Left cardiac atrium (tissue), 4 donors: ENCODE measurements at places on chromosomes 12 and 14. TPM values are rescaled to one million over a fixed set of nuclear protein-coding genes. Genes with fewer than 3 reads are reported as not detected.
A peak's percentile ranks its signal among the peaks of the same experiment; 100 is the strongest.

Gene STAB2
- total RNA-seq = 0.91 TPM

GRCh38 chr12:117151403-117152031 lies 38.8 kb downstream of the FBXO21 start:
- DNase-seq = no peak

Gene CCDC88C
- total RNA-seq = 3.5 TPM

- DNase-seq = no peak
Measured at GRCh38 chr12:91577586-91578539, 395.2 kb upstream of the DCN start.

DNA sequence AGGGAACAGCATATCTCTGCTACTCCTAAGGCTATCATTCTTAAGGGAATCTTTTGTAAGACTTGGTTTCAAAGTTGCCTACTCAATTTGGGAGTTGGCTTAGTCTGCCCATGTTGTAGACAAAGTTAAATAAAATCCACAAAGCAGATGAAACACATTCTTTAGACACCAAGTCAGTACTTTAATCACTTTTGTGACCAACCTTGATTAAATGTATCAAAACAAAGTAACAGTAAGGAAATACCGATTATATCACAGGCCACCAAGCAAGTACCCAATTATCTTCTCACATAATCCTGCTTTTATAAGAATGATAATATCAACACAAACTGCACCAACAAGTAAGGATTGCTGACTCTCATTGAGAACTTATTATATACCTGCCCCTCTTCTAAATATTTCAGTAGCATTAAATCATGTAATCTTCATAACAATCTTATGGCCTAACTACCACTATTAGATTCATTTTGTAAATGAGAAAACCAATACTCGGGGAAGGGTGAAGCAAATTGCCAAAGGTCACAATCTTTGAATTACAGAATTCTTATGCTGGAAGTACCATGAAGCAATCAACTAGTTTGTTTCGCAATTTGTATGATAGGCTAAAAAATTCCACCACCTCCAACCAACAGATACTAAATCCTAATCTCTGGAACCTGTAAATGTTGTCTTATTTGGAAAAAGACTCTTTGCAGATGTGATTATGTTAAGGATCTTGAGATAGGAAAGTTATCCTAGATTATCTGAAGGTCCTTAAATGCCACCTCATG lies 12.6 kb upstream of the DIO2 start:
- no peak for DNase-seq

DNA sequence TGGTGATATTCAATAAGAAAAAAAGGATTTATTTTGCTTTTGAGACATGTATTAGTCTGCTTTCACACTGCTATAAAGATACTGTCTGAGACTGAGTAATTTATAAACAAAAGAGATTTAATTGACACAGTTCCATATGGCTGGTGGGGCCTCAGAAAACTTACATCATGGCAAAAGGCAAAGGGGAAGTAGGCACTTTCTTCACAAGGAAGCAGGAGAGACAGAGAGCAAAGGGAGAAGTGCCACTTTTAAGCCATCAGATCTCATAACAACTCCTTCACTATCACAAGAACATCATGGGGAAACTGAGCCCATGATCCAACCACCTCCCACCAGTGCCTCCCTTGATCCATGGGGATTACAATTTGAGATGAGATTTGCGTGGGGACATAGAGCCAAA lies 43.9 kb downstream of the BHLHE41 start:
- no peak for DNase-seq

Gene GPR68
- total RNA-seq = 1.8 TPM

DNA sequence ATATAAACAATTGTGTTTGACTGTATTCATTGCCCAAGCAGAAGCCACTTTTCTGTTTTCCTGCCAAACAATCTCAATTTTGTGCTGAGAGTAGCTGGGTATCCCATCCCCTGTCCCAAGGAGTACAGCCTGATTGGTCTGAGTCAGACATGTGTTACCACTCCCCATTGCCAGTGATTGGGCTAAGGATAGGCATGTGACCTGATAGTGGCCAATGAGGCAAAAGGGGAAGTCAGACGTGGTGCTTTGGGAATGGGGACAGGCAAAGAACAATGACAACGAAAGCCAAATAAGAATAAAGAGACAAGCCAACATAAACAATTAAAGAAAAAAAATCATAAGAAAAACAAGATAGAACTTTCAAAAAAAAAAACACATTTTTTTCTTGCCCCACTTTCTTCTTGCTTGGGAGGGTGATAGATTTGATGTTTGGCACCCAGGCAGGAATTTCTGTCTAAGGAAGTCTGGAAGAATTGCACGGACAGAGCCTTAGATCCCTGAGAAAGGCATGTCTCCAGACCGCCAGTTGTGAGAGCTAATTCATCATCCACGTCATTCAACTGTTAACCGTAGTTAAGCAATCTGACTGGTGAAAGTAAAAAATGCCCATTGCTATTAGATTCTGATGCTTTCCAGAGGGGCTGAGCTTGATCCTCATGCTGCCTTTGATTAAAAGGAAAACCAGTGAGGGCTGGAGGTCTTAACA lies 626.6 kb upstream of the TMEM132C start:
- DNase-seq = no peak

Gene EIF5
- total RNA-seq = 287 TPM

GRCh38 chr12:8722286-8722800 lies 24.6 kb downstream of the RIMKLB start:
- DNase-seq = no peak

Gene KRT7
- total RNA-seq = 34.3 TPM

GRCh38 chr12:2646341-2646740 lies 148.4 kb upstream of the FKBP4 start:
- DNase-seq = no peak

DNA sequence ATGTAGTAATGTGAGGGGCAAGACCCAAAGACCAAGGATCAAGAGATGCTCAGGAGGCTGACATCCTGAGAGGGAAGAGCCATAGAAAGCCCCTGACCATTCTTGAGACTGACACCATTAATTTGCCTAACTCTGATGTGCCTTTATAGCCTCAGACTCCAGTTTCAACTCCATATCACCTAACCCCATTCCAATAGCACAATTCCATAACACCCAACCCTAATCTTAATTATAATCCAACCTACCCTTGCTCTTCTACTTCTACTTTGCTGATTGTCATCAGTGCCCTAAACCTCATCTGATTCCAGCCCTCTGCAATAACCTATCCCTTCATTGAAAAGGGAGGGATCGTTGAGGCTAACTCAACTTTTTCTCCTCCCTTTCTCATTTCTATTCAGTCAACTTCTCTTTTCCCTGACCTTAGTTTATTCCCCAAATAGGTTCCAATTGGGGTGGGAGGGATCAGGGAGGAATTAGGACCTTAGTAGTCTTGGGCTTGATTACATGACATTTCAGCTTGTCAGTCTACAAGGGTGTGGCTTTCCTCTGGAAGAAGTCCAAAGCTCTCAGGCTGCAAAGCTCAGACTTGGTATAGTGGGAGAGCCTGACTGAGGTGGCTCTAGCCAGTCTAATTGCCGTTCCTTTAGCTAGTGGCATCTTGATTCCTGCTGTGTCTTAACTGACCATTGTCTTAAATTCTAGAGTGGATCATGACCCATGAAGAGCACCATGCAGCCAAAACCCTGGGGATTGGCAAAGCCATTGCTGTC lies 3.1 kb downstream of the PFKM start:
- DNase-seq = no peak

DNA sequence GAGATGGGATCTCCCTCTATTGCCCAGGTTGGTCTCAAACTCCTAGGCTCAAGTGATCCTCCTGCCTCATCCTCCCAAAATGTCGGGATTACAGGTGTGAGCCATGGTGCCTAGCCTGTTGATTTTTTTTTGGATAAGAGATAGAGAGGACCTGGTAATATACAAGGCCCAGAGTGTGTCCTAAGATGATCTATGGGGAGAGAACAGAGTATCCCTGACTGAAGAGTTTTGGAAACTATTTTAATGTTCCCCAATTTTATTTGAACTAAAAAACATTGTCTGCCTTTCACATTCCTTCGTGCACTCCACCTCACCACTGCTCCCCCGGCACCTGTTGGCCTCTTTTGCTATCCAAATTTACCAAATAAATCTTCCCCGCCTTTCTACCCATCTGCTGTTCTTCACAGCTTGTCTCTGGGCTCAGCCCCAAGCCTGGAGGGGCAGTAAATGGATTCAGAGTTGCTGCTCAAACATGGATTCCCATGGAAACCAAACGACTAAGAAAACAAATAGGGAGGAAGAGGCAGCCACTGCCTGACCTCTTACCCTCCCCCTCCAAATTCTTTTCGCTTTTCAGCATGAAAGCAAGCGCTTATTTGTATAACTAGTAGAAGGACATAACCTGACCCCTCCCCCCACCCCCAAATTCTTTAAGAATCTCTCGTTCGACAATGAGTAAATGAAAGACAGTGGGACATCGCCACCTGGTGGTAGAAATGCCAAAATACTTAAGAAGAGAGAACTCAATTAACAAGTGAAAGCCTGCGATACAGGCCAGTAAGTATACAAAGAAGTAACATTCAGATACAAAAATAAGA lies 22.6 kb downstream of the OR10G3 start:
- peak; percentile 65 for DNase-seq

DNA sequence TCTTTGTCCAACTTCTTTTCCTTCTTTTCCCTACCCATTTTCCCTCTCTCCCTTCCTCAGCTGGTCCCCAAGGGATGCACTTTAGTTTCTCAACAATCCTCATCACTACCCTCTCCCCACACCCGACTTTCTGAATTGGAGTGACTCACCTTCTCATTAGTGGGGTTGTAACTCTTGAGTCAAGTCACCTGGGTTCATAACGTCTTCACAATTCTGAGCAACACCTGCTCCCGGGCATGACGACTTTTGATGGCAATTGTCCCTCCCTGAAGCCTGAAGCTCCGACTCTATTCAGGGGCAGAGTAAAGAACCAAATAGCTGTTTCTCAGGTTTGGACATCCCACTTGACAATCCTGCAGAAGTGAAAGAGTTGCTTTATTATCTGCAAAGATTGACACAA lies 82.7 kb upstream of the OTX2 start:
- no peak for DNase-seq

Gene TRPV4
- total RNA-seq = 1.0 TPM

DNA sequence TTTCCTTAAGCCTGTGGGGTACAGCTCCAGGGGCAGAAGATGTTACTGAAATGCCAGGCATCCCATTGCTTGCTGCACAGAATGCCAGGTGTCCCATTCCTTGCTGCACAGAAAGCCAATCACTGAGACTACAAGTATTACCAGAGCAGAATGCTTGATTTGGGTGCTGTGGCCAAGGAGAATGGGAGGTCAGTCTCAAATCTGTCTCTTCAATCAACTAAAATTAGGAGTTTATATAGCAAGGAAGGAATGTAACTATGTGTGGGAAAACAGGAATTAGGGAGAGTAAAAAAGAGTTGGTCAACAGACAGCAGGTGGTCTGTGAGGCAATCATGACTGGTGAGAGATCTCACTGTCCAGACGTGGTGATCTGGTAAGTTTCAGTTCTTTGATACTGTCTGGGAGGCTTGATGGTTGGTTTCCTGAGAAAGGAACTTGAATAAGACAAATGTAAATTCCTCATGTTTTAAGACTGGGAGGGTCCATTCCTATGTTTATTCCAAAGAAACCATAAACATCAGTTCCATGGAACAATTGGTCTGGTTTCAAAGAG lies 31.2 kb upstream of the VASH1 start:
- no peak for DNase-seq

DNA sequence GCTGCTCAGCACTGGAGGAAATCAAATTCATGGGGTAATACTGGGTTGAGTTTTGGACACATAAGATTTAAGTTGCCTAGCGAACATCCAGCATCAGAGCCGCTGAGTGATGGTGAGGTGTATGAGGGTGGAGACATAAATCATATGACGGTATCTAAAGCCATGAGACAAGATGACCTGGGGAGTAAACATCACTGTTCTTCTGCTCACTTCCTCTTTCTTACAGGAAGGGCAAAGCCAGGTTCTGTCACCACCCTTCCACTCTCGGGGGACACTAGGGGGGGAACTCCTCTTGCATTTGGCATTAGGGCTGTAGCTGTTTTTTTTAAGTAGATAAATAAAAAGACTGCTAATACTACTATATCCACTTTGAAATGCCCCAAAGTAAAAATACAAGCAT lies 24.0 kb downstream of the PRDM4 start:
- no peak for DNase-seq

DNA sequence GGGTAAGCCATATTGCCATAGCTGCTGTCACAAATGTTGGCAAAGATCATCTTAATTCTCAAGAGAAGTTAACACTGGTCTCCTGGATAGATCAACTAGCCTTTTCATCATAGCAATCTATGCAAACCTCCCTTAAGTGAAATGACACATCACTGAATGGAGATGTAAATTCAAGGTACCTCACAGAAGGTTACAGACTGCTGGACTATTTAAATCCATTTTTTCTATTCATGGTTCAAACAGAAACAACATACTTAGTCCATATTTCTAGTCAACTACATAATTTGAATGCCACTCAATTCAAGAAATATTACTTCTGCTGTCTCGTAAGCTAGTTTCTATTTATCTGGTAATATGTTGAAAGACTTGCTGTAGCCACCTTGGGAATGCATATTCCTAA lies 748.3 kb downstream of the C12orf50 start:
- DNase-seq = no peak

GRCh38 chr12:112331886-112332285 lies 50.3 kb downstream of the HECTD4 start:
- no peak for DNase-seq

DNA sequence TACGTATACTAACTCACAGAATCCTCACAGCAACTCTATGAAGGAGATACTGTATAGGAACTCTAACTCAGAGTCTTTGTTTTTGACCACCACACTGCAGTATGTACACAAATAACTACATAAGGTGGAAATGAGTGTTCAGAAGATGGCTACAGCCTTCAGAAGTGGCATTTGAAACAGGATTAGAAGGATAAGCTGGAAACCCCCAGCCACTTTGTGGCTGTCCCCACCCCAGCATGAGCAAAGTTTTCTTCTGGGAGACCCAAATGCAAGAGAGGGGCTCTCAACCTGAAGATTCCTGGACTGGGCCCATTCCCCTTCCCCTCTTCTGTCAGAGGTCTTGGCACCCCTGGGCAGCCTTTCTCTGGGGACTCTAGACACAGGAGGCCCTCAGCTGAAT lies 43.2 kb upstream of the PNMA1 start:
- DNase-seq = no peak

DNA sequence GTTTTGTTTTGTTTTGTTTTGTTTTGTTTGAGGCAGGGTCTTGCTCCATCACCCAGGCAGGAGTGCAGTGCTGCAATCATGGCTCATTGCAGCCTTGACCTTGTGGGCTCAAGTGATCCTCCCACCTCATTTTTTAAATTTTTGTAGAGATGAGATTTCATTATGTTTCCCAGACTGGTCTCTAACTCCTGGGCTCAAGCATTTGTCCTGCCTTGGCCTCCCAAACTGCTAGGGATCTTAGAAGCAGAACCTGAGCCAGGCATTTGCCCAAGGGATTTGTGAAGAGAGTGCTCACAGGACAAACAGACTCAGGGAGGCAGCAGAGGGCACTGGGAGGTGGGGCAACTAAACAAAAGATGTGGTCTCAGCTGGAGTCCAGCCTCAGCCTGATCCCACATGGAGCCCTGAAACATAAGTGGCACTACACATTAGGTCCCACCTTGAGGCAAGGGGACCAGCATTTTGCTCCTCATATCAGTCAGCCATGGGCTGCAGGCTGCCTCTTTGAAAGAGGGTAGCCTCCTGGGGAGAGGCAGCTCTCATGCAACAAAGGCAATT lies 86.2 kb upstream of the CMKLR1 start:
- DNase-seq = no peak

Gene SERPINA12
- total RNA-seq = not detected
